ENCODE measurements at places on chromosomes 6 and 20.

DNA sequence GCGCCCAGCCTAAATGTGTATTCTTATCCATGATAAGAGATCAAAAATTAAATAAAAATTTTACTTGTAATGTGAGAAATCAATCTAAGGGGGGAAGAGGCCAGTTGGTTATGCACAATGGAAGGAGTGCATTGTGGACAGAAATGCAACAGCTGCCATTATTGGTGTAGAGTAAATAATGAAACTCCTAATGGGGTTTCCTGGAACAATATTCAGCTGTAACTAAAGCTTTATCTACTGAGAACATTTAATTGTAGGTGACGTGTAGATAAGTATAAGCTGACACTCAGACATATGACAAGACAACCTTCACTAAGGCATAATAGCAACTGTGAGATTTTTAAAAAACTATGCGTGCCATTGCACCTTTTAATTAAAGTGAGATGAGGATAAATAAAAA, 71.4 kb downstream of the CEP57L1 start:
- no peak for DNase-seq

- DNase-seq: no peak
Observed at GRCh38 chr6:33851959-33852358, 48.2 kb upstream of the MLN start.

- DNase-seq: no peak
Observed at GRCh38 chr6:21935561-21936028, 342.0 kb downstream of the SOX4 start.

DNA sequence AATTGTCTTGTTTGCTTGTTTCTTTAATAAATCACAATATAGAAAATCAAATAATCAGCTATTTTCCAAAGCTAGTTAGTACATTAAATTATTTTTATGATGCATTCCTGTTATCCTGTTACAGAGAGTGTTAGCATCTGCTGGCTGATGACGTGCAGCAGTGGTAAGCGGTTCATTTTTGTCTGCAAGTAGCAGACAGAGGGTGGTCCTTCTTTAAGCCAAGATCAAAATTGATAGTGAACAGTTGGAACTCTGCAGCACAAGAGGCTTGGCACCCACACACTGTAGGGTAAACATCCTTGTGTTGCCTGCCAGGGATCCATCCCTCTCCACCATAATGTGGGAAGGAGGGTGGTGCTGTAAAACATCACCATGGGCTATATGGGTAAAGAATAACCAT, 158.3 kb downstream of the FRK start:
- no peak for DNase-seq

- no peak for DNase-seq
Observed at GRCh38 chr6:122322824-122323223, 76.6 kb upstream of the HSF2 start.

DNA sequence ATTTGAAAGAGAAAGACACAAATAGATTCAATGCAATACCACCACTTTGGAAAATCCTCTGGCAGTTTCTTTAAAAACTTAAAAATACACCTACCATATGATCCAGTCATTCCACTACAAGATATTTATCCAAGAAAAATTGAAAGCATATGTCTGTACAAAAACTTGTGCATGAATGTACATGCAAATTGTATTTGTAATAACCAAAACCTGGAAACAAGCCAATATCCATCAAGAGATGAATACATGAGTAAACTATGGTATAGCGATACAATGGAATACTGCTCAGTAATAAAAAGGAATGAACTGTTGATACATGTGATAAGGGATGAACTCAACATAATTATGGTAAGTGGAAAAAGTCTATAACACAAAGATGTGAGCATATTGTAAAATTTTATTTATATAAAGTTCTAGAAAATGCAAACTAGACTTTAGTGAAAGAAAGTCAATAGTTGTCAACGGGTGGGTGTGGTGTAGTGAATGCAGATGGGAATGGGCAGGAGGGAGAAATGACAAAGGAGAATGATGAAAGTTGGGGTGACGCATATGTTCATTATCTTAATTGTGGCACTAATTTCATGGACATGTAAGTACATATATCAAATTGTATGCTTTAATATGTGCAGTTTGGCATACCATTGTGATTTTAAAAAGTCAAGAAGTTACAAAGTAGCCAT, 347.5 kb downstream of the SAMD5 start:
- no peak for DNase-seq
